Chondrocyte (in vitro differentiated cells): ENCODE measurements at places on chromosomes 1 and 21. TPM values are rescaled to one million over a fixed set of nuclear protein-coding genes. Genes with fewer than 3 reads are reported as not detected.

OR14I1 gene
- total RNA-seq = not detected in 3 replicates

SLC35D1 gene
- 9.2 to 14.8 TPM (median 9.3 TPM) in 3 replicates for total RNA-seq

OPRD1 gene
- 0.10 to 0.22 TPM (median 0.15 TPM) in 3 replicates for total RNA-seq

RABIF gene
- total RNA-seq = 14.6 to 16.4 TPM (median 15.3 TPM) in 3 replicates

TLCD4 gene
- 1.6 to 2.6 TPM (median 2.4 TPM) in 3 replicates for total RNA-seq

NHLH2 gene
- total RNA-seq = not detected in 3 replicates

UQCRHL gene
- 1.3 to 1.5 TPM (median 1.3 TPM) in 3 replicates for total RNA-seq

ADCY10 gene
- 0.07 to 0.51 TPM (median 0.10 TPM) in 3 replicates for total RNA-seq

GBP3 gene
- total RNA-seq = 9.2 to 14.3 TPM (median 10.1 TPM) in 3 replicates

RASSF5 gene
- 0.12 to 0.36 TPM (median 0.27 TPM) in 3 replicates for total RNA-seq

FCMR gene
- total RNA-seq = not detected in 3 replicates

IL10RB gene
- total RNA-seq = 17.4 to 23.5 TPM (median 19.0 TPM) in 3 replicates

KRTAP12-2 gene
- not detected in 3 replicates for total RNA-seq

MRAP gene
- total RNA-seq = not detected in 3 replicates

TMCC2 gene
- 4.8 to 5.7 TPM (median 5.5 TPM) in 3 replicates for total RNA-seq

S100A9 gene
- not detected in 3 replicates for total RNA-seq

DNA sequence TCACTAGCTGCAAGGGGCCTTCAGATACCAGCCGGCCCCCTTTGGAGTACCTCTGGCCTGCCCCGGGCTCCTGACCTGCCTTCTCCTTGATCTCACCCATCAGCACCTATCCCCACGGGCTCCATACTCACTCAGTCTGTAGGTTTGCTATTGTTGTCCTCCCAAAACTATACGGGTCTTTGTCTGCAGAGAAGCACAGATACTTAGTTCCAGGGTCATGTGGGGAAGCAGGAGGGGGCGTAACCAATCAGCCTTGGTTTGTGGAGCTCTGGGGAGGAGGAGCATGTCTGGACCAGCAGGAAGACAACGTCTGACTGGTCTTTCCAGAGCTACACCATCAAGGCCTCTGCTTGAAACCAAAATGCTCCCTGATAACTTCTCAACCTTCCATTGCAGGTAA lies 15.2 kb downstream of the TMEM63A start:
- DNase-seq = no peak

GRCh38 chr1:145960468-145961108 lies 2.8 kb upstream of the LIX1L start:
- DNase-seq = peak; percentile 94

- DNase-seq = no peak
These were observed 5.0 kb downstream of the ENTREP3 start for GRCh38 chr1:155250246-155250632.

DNA sequence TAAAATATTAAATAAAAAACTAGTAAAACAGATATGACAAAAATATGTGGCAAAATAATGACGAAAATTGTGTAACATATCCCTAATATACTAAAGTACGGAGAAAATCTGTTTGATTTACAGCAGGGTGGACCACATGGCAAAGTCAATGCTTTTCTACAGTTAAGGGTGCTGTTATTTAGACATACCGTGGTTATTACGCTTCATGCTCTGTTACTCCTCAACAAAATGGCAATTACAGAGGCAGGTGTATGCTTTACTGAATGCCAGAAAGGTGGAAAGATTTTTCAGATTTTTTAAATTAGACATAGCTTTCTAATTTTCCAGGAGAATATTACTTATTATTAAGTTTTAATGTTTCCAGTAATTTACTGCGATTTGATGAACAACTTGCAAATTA lies 343.9 kb upstream of the DPYD start:
- no peak for DNase-seq

DNA sequence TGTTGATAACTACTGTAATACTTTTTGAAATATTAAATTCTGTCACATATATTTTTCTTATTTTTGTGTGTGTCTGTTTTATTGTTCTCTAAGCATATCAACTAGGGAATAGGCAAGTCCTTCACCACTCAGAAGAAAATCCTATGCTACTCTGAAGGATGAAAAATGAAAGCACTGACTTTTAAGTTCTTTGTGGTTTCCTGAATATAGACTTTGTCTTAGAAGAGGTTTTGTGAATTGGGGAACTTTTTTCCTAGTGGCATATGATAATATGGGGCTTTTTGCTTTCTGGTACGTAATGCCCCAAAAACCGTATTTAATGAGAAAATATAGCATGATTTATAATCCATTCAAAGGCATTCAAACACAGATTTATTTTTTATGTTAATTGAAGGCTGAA lies 136.0 kb downstream of the SNX7 start:
- no peak for DNase-seq

GRCh38 chr1:64981601-64982533 lies 15.5 kb upstream of the JAK1 start:
- no peak for DNase-seq

DNA sequence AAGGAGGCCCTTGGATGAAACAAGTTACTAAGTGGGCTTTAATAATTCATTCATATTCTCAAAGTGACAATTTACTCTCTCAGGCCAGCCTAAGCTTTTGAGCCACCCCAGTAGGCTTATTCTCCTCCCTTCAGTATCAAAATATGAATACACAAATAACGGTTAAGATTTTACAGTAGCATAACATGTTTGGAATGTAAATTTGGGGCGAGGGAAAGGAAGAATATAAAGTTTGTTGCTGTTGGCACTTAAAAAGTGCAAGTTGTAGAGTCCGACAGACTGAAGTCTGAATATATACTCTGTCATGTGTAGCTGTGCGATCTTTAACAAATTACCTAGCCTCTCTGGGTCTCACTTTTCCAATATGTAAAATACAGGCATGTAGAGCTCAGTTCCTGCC lies 22.6 kb upstream of the MYSM1 start:
- DNase-seq = no peak

GRCh38 chr1:159913451-159914192 lies 11.7 kb downstream of the TAGLN2 start:
- DNase-seq = no peak

DNA sequence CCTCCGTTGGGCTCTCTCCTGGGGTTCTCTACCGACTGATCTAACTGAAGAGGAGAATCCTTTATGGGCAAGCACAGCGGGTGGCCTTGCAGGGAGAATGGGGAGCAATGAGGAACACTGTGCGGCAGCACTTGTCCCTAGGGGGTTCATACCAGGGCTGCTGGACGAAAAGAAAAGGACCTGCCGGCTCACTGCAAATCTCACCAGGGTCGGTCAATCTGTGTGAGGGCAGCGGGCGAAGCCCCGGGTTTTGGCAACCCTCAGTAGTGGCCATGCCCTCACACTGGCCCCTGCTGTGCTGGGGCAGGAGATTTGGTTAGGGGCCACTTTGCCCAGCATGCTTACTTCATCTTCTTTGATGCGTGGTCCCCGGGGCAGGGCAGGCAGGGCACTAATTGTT lies 5.9 kb downstream of the LHX9 start:
- DNase-seq = no peak

DNA sequence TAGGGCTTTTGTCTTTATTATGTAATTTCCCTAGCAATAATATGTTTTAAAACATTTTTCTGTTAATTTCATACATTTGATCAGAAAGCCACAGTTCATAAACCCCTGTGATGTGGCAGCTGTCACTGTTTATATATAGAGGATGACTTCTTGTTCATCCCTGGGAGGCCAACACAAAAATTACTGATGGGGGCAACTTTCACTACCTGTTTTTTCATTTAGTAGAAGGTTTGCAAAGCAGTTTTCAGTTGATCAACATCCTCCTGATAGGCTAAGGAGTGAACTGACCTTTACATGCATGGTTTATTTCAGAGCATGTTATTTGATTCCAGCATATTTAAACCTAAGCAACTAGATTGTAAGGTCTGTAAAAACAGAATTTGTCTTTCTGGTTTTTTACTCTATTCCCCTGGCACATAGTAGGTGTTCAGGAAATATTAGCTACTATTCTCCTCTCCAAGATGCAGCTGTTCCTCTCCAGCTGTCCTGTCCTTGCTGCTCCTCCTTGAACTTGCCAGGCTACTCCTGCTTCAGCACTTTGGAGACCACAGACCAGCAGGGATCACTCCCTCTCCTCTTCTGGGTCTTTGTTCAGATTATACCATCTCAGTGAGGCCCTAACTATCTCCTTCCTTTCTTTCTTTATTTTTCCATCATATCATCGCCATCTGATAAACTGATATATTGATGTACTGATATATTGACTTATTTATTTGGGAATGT lies 54.7 kb downstream of the ROR1 start:
- DNase-seq = no peak

- no peak for DNase-seq
These were observed 91.0 kb upstream of the FMN2 start for GRCh38 chr1:240000634-240001033.

- no peak for DNase-seq
These were observed 41.5 kb downstream of the CHIA start for GRCh38 chr1:111332190-111332589.

DNA sequence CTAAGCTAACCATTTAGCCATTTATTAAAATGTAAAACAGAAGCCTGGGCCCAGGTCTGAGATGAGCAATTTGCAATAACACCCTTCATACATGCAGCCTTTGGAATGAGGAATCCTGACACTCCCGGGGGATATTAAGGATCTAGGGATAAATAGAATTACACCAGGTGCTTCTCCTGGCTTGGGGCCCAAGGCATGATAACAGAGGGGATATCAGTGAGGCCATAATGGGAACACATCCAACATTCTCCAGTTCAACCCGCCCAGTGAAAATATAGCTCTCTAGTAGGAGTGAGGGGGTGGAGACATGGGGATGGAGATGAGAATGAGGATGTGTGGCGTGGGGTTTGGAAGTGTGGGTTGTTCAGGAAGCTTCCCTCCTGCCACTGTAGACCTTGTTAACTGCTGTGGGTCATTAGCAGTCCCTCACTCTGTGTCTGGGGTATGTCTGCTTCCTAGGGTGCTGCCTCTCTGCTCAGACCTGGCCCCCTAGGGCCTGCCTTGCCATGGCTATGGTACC lies 57.9 kb upstream of the KANK4 start:
- DNase-seq = no peak

DNA sequence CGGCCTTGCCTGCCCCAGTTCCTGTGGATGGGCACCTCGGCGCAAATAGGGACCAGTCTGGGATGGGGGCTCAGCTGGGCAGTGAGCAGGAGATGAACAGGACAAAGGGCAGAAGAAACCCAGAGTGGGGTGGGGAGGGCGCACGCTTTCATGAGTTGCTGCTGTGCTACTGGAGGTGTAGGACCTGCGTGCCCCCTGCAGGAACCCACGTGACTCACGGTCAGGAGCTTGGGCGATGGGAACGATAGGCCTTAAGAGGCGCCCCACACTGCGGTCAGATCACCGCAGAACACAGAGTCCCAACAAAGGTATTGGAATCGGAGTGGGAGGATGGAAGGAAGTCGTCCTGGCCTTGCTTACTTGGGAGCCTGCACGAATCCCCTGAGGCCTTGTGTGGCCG lies 17.2 kb downstream of the PRDM15 start:
- no peak for DNase-seq

DNA sequence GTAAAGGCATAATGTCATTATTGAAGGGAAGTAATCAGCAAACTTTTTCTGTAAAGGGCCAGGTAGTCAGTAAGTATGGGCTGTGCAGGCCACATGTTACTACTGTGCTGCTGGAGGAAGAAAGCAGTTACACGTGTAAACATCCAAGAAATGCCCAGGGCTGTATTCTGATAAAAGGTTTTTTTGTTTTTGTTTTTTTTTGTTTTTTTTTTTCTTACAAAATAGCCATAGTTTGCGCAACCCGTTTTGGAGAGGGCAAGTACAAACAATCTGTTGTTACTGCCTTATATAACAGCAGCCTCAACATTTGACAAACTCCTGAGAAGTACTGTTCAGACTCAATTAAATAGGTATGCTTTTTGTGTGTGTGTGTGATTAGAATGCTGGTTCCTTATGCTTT lies 26.7 kb upstream of the MTMR11 start:
- no peak for DNase-seq

- DNase-seq = no peak
These were observed 338 bp upstream of the C1orf53 start for GRCh38 chr1:197902131-197902453.

GRCh38 chr1:212860713-212861581 lies 2.9 kb downstream of the FLVCR1 start:
- no peak for DNase-seq

GRCh38 chr1:203528976-203529835 lies 35.3 kb downstream of the OPTC start:
- no peak for DNase-seq

- DNase-seq = no peak
These were observed 269.0 kb upstream of the USP24 start for GRCh38 chr1:55484173-55484572.

- DNase-seq = peak; percentile 66
These were observed 53.6 kb downstream of the ACBD3 start for GRCh38 chr1:226132728-226133503.

DNA sequence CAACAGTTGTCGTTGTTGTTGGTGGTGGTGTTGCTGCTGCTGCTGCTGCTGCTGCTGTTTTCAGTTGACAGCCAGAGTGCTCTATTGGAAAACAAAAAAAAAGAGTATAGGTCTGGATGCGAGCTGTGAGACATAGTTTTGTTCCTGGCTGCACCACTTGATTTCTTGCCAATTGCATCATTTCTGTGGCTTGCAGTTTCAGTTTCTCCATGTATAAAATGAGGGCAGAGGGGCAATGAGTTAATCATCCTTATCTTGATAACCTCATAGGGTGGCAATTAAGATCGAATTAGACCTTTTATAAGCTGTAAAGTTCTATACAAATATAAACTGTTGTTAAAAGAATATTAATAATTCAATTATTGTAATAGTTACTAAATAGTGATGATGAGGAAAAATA lies 156.7 kb downstream of the DMRTA2 start:
- DNase-seq = no peak

GRCh38 chr1:228101994-228102790 lies 933 bp downstream of the C1orf35 start:
- DNase-seq = no peak

DNA sequence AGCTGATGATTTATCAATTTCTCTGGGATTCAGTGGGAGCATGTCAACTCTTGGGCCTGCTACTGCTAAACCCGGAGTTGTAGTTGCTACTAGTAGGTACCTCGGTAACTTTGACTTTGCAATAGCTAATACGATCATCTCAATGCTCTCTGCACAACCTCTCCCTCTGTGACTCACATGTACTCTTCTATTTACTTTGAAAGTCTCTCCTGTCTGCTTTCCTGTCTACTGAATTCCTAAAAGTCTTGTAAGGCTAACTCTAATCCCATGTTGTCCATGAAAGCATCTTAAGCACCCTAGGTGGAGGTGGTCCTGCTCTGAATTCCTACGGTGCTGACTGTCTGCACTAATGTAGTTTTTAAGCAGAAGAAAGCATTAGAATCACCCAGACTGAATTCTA lies 29.3 kb downstream of the SLC9C2 start:
- DNase-seq = no peak

DNA sequence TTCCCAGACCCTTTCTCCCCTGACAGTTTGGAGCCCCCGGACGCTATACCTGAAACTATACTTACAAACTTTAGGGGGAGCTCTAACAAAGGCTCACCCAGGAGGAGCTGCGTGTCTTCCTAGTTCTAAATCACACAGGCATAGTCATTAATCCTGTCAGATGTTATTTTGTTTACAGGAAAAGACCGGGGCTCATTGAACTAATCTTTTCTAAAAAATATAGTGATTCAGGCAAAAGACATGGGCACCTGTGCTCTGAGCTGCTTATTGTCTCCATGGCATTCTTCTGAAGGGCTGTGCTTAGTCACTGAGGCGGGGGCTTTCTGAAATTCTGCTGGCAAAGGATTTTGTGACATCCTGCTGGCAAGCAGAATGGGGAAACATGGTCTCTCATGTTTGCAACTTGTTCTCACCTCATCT lies 1577.0 kb downstream of the NCAM2 start:
- no peak for DNase-seq

- no peak for DNase-seq
These were observed 23.4 kb upstream of the PDE9A start for GRCh38 chr21:42629933-42630589.

GRCh38 chr1:51627672-51628071 lies 10.8 kb downstream of the OSBPL9 start:
- DNase-seq = no peak
